ENCODE measurements at places on chromosomes 3 and 15. TPM values are rescaled to one million over a fixed set of nuclear protein-coding genes. Genes with fewer than 3 reads are reported as not detected.

DNA sequence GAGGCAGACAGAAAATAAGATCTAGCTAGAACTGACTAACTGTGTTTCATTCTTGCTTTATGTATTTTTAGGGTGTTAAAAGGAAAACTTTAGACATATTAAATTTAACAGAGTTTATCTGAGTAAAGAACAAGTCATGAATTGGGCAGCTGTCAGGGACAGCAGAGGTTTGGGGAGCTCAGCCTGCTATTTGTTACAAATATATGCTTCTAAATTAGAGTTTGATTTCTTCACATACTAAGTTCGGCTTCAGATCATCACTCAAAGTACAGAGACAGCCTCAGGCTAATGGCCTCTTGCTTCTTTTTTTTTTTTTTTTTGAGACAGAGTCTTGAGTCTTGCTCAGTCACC lies 21.9 kb downstream of the EFCC1 start:
- no peaks in the 10 kb centered on the region for H3K36me3 ChIP-seq
- H3K27ac ChIP-seq, result no peak overlapping the region
- H3K4me3 ChIP-seq, result no peak overlapping the region

DNA sequence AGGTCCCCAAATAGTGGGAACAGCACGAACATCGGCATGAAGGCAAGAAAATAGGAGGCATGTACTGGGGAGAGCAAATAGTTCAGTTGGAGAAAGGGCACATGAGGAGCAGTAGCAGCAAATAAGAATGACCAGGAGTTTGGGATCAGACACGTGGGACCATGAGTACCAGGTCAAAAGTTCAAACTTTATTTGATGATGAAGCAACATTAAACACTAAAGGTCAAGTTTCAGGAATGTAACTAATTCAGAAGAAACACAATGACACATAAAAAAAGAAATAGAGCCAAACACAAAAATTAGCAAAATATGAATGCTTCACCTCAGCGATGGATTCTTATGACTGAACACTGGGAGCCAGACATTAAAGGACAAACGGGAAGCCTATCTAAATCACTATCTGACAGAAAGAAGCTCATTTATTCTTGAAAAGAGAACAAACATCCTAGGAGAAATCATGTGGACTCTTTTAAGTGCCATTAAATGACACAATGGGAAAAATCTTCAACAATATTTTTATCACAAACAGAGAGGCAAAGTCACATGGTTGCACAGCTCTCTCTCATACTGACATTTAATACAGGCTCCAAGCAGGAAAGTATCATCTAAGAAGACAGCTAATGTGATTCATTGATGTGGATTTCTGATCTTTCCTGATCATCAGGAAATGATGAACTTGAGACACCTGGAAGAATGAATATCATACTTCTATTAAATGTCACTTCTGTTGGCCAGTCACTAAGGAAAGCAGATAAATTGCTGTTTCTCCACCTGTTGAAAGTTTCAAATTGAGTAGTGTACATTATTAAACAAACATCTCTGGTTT lies 216.9 kb upstream of the THBS1 start:
- no peak overlapping the region for H3K27ac ChIP-seq
- DNase-seq, result no peak
- H3K4me3 ChIP-seq, result no peak overlapping the region

- H3K27ac ChIP-seq, result no peak overlapping the region
- no peak for DNase-seq
- no peaks in the 10 kb centered on the region for H3K4me1 ChIP-seq
- no peaks in the 10 kb centered on the region for H3K27me3 ChIP-seq
These were observed 114.3 kb downstream of the EEFSEC start for GRCh38 chr3:128267541-128267940.

- no peaks in the 10 kb centered on the region for H3K36me3 ChIP-seq
- H3K27me3 ChIP-seq, result no peaks in the 10 kb centered on the region
- peaks cover 2% of the 10 kb centered on the region for H3K4me1 ChIP-seq
These were observed 83.9 kb upstream of the PLXND1 start for GRCh38 chr3:129690406-129690805.

DUT gene
- 291 TPM for total RNA-seq

PRSS50 gene
- total RNA-seq, result not detected

CEMIP gene
- total RNA-seq, result not detected

- H3K4me1 ChIP-seq, result peaks cover 86% of the 10 kb centered on the region
- DNase-seq, result no peak
- peak overlapping the region; percentile 91 for H3K27ac ChIP-seq
- peaks cover 15% of the 10 kb centered on the region for H3K36me3 ChIP-seq
These were observed 46.9 kb downstream of the CHSY1 start for GRCh38 chr15:101204739-101205535.

SLC51B gene
- total RNA-seq, result not detected

DNA sequence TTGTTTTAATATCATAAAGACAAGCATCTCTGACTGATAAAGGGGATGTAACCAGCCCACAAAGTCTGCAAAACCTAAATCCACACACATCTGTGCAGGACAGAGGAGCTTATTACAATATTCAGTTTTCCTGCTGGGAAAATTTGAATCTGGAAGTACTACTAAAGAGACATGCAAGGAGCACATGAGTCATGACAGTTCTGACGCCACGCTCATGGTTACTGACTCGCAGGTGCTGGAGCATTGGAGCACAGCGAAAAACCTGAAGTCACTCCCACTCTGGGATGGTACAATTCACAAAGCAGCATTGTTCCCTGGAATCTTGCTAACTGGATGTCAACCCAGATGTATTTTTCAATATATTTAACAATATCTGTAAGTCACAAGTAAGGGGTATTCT lies 7.6 kb upstream of the ISL2 start:
- H3K27me3 ChIP-seq, result peaks cover 46% of the 10 kb centered on the region
- no peak for DNase-seq
- H3K4me1 ChIP-seq, result peaks cover under 1% of the 10 kb centered on the region

DNA sequence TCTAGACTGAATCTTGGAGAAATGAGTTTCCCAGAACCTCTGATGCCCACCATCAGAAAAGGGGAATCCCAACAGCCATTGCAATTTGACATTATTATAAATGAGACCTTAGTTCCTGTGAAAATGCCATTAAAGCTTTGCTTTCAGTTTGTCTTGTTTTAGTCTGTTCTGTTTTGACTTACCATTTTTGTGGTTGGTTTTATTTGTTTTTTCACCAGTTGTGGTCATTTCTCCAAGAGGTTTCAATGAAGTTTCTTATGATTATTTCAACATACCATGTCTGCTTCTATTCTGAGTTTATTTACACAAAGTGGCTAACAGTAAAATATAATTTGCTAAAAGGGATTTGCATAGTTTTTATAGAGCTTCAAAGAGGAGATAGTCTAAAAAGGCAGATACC lies 175.0 kb upstream of the MCTP2 start:
- H3K4me1 ChIP-seq, result no peaks in the 10 kb centered on the region
- H3K27ac ChIP-seq, result no peak overlapping the region
- H3K27me3 ChIP-seq, result peaks cover 11% of the 10 kb centered on the region
- H3K36me3 ChIP-seq, result no peaks in the 10 kb centered on the region
- DNase-seq, result no peak
- H3K4me3 ChIP-seq, result no peak overlapping the region

- no peak for DNase-seq
- no peaks in the 10 kb centered on the region for H3K27me3 ChIP-seq
- H3K4me1 ChIP-seq, result peaks cover 2% of the 10 kb centered on the region
- no peak overlapping the region for H3K27ac ChIP-seq
- H3K4me3 ChIP-seq, result no peak overlapping the region
These were observed 18.1 kb upstream of the C3orf38 start for GRCh38 chr3:88131695-88132094.

CHRNA7 gene
- not detected for total RNA-seq

DNA sequence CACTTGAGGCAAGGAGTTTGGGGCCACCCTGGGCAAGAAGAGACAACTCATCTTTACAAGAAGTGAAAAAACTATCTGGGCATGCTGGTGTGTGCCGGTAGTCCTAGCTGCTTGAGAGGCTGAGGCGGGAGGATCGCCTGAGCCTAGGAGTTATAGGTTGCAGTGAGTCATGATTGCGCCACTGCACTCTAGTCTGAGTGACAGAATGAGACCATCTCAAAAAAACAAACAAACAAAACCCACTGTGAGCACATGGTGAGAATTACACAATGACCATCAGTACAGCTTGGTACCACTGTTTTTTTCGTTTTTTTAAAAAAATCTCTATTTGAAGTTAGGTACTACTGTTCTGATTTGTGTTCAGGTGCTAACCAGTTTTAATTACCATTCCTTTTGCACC lies 13.6 kb downstream of the VPS39 start:
- DNase-seq, result no peak
- H3K36me3 ChIP-seq, result peaks cover 58% of the 10 kb centered on the region
- peaks cover 33% of the 10 kb centered on the region for H3K4me1 ChIP-seq
- no peak overlapping the region for H3K27ac ChIP-seq

Data from activated CD4-positive, alpha-beta T cell treated with anti-CD3 and anti-CD28 coated beads, Interleukin-2, amount 10 ng/mL, durations not matched to agents 7 days and 5 days (primary cell).